ENCODE measurements at places on chromosomes 12 and 14.

DNA sequence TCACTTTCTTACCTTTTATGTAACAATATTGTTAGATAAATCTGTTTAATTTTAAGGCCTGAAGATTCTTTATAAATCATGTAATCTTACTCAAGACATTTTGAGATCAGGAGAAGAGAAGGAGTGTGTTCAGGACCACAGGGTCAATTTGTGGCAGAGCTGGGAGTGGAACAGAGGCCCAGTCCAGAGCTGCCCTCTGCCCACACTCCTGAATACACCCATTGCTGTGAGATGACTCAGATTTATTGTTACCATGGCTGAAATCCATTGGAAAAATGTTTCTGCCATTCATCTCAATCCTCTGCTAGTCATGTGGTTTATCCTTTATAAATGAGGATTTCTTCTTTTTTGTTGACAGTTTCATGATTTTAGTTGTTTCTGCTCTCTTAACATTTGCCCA lies 100.5 kb upstream of the STXBP6 start:
- no peak for DNase-seq

DNA sequence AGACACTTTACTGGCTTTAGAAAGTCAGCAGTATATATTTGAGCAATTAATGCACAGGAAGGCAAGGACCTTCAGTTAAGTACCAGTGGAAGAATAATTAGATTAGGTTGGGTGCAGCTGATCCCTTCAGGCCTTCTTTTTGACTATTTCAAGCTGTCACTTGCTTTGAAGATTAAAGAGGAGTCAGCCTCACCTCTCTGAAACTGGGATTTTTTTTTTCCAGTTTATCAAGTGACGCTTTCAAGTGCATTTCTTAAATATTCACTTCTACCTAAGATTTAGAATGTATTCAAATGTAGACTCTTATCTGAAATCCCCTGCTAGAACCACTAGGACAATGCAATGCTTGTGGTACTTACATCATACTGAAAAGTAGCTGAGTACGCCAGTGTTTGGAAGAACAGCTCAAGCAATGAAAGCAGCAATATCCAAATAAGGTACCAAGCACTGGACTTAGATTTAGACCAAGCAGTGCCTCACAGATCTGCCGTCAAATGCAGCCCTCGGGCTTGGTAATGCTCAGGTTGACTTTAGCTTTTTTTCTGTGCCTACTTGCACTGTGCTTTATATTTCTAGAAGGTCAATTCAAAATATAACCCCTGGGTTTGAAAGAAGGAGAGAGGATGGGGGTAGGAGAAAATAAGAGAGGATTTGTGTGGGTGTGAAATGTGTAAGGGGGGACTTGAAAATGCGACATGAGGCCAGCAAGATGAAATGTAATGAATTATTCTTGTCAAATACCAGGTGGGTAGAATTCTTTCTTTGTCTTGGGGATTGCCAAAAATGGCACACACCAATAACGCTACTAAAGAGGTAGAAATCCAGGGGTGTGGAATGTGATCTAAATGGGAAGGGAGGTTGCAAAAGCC lies 3.7 kb upstream of the FERMT2 start:
- DNase-seq = no peak

GRCh38 chr14:54002653-54003052 lies 46.0 kb upstream of the BMP4 start:
- DNase-seq = no peak

GRCh38 chr12:92568691-92569090 lies 134.1 kb upstream of the PLEKHG7 start:
- DNase-seq = no peak

DNA sequence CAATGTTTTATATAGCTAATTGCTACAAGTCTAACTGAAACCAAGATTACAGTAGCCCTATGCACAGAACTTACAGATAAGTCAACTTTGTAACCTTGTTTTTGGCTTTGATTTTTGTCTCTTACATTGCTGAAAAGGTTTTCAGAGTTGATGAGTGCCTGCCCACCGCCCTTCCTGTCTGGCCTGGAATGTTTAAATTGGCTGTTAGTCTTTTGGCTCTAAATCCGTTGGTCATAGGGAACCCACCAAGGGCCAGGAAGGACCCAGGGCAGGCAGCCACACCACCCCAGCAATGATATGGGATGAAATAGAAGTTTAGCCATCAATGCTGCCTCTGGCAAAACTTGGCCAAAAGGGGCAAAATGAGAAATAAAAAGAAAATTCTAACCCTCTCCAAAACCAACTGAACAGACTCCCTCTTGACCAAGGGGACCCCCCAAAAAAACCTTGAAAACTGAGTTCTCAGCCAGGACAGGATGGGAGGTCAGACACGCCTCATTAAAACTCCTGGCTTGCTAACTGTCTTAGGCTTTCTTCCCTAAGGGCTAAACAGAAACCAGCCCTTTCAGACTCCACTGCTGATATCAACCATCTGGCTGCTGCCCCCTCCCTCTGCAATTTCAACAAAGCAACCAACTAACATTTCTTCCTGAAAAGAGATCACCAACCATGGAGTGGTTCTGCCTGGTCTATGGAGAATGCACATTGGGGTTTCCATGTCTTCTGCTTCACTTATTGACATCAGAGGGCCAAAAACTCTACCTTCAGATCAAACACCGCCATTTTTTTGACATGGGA lies 242.1 kb upstream of the NOS1 start:
- DNase-seq = no peak

Data from left ventricle myocardium inferior (tissue), 1 donor.